SK-N-SH treated with all-trans-retinoic acid at 6 μM for 48 hours (cell line): ENCODE measurements at places on chromosomes 4 and X.

DNA sequence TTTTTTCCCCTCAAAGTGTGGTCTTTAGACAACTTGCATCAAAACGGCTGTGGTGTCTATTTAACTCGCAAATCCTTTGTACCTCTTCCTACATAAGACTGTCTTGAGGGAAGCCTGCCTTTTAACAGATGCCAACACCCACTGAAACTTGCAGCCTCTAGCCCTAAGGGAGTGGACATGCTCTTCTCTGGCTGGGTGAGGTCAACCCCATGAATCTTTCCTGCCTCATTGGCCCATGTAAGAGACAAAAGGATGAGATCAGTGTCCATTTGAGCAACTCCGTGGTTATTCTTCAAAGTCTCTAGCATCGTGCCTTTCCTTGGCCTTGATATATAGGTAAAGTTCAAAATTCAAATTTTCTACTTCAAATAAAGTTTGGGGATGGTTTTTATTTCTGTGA, 134.7 kb downstream of the SHROOM3 start:
- no peak for ATAC-seq

DNA sequence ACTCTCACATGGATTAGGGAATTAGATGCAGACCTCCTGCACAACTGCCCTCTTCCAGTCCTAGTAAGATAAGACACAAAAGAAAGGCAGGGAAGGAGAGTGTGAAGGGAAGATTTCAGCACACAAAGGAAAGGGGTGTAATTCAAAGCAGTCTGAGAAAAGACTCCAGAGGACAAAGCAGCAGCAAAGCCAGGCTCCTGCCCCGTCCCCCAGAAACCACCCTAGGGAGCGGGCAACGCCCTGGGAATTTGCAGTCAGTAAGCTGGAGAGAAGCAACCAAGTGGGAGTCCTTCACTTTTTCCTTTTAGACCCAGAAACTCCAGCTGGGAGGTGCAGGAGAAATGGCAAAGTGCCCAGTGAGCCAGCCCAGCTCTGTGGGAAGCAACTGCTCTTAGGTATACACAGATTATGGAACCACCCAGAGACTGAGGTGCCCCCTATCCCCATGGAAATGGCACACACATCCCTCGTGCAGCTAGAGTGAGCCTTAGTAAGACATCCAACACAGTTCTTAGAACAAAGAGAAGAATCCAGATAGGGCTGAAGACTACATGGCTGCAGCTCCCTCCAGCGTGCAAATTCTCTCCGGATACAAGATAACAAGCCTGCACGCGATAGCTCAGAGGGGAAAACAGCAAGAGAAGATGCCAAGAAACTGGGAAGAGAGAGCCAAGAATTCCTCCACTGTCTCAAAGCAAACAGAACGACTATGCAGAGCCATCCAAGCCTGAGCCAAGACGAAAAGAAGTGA, 26.5 kb upstream of the IRAK1 start:
- ATAC-seq: peak; percentile 69

- no peak for ATAC-seq
Observed at GRCh38 chrX:75655627-75656026, 129.4 kb downstream of the MAGEE2 start.

GRCh38 chr4:123412700-123413512, 16.3 kb downstream of the SPRY1 start:
- ATAC-seq: peak; percentile 43; the same call in 1 of the 3 replicates

- ATAC-seq: peak; percentile 82
Observed at GRCh38 chr4:151644622-151645021, 116.2 kb downstream of the GATB start.

GRCh38 chr4:41215969-41216293, 1.6 kb upstream of the APBB2 start:
- no peak for ATAC-seq

GRCh38 chr4:120926358-120927025, 4.0 kb upstream of the PRDM5 start:
- no peak for ATAC-seq

DNA sequence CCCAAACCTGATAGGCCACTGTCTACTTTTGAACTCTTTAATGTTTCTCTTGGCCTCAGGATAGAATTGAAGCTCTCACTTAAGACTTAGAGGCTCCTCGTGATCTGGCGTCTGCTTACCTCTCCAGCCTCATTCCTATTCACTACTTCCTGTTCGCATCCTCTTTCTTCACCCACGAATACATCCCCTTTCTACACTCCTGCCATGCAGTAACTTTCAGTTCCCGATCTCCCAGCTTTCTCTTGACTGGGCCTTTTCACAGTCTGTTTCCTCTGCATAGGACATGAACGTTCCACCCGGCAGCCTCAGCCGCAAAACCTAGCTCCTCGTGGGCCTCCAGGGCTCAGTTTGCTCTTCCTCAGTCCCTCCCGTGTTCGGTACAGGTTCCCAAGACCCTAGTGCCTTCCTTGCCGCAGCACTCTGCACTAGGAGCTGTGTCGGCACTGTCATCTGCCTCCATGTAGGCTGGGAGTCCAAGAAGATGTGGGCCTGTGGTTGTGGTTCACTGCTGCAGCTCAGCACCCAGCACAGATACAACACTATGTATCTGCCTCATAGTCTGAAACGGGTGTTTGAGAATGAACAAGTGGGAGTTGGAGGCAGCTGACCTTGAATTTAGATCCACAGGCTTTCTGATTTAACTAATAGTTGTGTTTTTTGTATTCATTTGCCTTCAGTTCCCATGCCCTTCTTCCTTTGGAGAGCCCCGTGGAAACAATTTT, 15.8 kb downstream of the RPL39 start:
- ATAC-seq: no peak

DNA sequence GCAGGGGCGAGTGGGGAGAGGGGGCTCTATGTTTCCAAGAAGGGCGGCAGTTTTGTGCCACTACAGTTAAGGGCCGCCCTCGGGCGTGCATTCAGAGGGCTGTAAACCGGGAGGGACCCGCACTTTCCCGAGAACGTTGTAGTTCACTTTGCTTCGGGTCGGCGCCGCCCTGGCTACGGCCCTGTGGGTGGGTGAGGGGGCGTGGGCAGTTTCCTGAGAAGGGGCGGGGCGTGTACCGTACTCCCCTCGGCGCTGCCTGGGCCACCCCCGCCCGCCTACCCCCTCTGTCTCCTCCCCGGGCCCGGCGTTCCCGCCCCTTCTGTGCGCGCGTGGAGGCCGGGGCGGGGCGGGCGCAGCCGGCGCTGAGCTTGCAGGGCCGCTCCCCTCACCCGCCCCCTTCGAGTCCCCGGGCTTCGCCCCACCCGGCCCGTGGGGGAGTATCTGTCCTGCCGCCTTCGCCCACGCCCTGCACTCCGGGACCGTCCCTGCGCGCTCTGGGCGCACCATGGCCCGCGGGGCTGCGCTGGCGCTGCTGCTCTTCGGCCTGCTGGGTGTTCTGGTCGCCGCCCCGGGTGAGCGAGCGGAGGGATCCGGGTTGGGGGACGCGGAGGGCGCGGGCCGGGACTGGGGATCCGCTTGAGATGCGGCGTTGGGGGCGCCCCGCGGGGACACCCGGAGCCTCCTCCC, at the start of gene CD99:
CD99 (plus strand) TSS at position 440 of the 687 bp plus-strand sequence; CDS start at position 506, 66 bp downstream.
- peak; percentile 94 for ATAC-seq

- ATAC-seq: no peak
Observed at GRCh38 chr4:41514766-41515481, 23.0 kb upstream of the LIMCH1 start.

DNA sequence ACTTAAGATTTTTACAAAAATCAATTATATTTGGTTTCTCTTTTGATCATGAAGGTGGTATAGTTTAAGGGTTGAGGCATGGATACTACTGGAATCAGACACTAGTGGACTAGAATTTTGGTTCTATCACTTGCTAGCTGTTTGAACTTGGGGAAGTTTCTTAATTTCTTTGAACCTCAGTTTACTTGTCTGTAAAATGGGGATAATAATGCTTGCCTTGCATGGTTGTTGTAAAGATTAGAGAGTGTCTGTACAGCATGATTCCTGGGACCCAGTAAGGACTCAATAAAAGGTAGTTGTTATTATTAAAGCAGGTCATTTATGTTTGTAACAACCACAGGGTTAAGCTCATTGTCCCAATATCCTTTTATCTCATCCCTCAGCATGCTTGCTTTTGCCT, 36.0 kb downstream of the TMEM164 start:
- ATAC-seq: no peak

- no peak for ATAC-seq
Observed at GRCh38 chr4:142473218-142473959, 372.7 kb downstream of the INPP4B start.

DNA sequence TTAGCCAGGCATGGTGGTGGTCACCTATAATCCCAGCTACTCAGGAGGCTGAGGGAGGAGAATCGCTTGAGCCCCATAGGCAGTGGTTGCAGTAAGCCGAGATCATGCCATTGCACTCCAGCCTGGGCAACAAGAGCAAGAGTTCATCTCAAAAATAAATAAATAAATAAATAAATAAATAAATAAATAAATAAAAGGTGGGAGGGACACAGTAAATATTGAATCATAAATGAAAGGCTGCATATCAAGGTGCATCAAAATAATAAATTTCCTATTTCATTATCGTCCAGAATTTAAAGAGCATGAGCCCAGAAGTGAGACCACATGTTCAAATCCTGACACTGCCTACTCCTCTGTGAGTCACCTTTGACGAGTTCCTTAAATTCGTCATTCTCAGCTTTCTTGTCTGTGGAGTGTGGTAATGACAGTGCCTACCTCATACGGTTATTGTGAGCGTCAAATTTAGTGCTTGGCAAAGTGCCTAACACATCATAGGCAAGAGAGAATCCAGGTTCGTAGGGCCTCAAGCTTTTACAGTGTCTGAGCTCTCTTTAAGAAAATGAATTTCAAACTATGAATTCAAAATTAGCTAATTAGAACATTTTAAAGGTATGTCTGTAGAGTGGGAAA, 49.9 kb downstream of the IL15 start:
- ATAC-seq: peak; percentile 80

DNA sequence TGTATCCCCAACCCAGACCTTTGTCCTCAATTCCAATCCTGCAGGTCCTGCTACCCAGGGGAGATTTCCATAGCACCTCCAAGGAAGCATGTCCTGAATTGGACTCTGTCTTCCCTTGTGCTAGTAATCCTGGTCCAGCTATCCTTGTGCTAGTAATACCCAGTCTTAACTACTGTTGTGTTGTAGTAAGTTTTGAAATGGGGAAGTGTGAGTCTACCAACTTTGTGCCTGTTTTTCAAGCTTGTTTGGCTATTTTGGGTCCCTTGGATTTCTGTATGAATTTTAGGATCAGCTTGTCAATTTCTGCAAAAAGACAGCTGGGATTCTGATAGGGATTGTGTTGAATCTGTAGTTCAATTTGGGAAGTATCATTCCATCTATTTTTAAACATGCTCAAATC, 51.4 kb downstream of the CD99L2 start:
- no peak for ATAC-seq

GRCh38 chrX:370963-371745, 15.6 kb downstream of the PPP2R3B start:
- no peak for ATAC-seq

GRCh38 chr4:183599690-183600089, 59.3 kb downstream of the RWDD4 start:
- no peak for ATAC-seq

DNA sequence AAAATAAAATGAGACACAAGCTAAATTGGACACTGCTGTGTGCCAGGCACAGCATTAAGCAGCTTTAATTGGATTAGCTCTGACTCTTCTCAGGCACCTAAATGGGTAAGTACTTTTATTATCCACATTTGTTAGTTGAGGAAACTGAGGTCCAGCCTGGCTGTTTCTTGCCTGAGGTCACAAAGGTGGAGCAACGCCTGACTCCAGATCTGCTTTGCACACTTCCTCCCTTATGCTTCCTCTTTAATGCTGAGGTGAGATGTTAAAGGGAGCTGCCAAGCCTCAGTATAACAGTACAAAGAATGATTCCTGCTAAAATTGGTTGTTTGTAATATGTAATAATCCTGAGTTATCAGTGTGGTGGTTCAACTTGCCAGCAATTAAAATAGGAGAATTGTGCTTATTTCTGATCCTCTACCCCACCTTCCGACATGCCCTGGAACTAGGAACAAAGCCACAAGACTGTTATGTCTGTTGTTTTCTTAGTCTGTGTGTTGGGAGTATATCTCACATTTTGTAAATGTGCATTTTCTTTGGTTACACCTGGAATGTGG, 74.4 kb downstream of the AFF1 start:
- ATAC-seq: no peak

DNA sequence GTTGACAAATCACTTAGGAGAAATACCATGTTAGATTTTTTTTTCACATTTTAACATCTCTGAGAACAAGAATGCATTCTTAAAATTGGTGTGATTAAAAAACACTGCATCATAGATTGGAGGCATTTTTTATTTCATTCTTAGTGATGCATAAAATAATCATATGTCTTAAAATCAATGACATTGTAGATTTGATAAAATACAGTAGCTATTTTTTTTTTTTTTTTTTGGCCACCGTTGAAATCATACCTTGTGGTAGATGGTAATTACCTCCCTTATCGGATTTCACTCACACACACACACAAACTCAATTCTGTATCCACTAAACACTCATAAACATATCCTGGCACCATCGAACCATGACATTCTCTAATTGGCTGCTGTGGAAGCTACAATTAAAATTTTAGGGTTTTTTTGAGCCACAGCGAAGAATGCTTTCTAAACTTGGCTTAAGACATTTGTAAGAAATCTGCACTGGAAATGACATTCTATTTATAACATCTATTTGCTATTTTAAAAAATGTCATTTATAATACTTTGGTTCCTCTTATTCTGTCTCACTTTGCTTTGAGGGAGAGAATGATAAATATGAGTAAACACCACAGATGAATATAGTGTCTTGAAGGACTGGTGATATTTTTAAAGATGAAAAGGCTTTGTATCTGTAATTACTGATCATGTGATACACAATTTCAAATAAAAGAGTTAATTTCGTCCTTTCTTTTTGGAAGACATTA, 60.1 kb downstream of the CCSER1 start:
- no peak for ATAC-seq

DNA sequence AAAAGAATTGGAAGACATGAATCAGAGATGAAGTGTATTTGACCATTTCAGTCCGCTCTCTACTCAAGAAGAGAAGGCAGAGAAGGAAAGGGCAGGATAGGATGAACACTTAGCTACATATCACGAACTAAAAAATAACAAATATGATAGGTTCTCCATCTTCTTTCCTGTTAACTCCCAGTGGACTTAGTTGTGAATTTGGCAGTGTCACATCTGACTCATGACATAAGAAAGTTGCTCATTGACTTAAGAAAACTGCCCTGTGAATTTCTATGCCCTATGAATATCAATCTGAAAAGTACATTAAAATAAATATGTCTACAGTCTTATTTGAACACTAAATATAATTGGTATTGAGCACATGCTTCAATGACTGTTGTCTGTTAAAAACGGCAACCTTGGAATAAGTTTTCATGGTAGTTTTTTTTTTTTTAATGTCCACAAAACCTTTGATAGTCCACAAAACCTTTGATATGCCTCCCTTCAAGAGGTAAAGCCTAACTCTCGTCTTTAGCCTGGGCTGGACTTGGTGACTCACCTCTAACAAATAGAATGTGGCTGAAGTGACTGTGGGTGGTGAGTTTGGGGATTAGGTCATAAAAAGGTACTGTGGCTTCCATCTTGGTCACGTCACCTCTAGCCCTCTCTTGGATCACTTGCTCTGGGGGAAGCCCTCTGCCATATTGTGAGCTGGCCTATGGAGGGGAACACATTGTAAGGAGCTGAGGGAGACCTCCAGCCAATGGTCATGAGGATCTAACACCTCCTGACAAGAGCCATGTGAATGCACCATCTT, 184.7 kb upstream of the S100G start:
- no peak for ATAC-seq

- ATAC-seq: no peak
Observed at GRCh38 chr4:160373911-160374310, 1271.0 kb downstream of the RAPGEF2 start.
